ENCODE measurements at places on chromosomes 12 and 14.
A peak's percentile ranks its signal among the peaks of the same experiment; 100 is the strongest.

- no peak for DNase-seq
Measured at GRCh38 chr14:70770490-70770889, 38.8 kb downstream of the MAP3K9 start.

- no peak for DNase-seq
Measured at GRCh38 chr14:37889087-37889486, 293.7 kb downstream of the TTC6 start.

DNA sequence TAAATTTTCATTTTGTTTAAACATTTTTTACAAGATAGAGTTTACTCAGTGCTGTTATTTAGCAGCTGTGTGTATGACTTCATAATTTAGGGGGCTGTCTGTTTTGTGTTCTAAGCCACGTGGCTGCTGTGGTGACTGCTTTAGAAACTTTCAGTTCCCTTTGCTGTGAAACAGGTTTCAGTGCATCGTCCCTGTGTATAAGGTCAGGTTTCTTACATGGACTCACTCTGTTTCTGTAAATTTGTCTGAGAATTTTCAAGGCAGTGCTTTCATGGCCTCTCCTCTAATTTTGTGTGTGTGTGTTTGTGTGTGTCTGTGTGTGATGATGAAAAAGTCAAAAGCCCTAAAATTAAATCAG, 32.4 kb downstream of the BICD1 start:
- no peak for DNase-seq

DNA sequence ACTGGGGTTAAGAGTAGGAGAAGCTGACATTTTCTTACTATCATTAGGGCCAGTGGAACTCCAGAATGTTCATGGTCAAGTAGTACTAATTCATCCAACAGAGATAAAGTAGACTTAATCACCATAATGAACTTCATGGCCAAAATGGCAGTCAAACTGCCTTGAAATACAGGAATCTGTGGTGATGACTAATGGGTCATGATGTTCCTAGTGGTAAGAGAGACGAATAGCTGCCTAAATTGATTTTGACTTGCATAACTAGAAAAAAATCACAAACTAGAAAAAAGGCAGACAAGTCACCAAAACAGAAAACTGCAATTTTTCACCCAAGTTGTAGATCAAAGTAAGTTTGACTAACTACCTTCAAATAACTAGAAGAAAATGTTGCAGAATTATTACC, 138.5 kb downstream of the MGAT4C start:
- no peak for DNase-seq

DNA sequence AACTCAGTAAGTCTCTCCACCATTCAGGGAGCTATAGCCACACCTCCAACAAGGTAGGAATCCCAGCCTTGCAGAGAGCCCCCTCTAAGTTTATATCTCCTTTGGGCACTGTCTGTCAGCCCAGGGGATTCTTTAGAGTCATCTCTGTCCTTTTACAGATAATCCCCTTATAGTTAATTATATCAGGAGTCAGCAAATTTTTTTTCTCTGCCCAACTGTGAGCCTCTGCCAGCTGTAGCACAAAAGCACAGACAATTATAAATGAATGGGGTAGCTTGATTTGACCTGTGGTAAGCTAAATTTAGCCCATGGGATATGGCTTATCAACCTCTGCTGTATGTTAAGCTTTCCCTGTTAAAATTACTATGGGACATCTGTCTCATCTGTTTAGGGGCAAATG, 8.3 kb downstream of the CEP128 start:
- no peak for DNase-seq

- no peak for DNase-seq
Measured at GRCh38 chr12:123482876-123483275, 24.9 kb downstream of the SNRNP35 start.

DNA sequence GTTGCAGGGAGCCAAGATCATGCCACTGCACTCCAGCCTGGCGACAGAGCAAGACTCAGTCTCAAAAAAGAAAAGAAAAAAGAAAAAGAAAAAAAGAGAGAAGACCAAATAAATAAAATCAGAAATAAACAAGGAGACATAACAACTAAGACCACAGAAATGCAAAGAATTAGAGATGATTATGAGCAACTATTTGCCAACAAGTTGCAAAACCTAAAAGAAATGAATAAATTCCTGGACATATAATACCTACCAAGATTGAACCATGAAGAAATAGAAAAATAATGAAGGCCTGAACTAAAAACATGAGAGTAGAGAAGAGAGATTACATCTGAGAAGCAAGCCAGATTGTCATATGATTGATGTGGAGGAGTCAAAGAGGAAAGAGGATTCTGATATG, 17.6 kb upstream of the EPS8 start:
- no peak for DNase-seq

DNA sequence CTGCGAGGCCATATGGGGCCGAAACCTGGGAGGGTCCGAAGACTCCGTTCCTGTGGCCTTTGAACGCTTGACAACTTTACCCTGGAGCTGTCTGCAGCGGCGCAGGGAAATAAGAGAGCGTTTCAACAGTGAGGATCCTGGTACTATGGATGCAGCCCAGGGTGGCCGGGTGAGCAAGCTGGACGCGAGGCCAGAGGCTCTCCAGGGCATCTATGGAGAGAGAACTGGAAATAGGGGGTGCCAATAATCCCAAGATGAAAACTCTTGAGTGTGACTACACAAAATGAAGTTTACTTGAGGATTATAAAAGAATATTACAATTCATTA, 1.1 kb upstream of the ABCC9 start:
- DNase-seq: no peak

GRCh38 chr12:81987371-81987770, 228.2 kb upstream of the PPFIA2 start:
- no peak for DNase-seq

GRCh38 chr12:44637875-44638274, 238.2 kb downstream of the NELL2 start:
- no peak for DNase-seq

- DNase-seq: no peak
Measured at GRCh38 chr12:66051361-66051760, 79.2 kb downstream of the LLPH start.

- no peak for DNase-seq
Measured at GRCh38 chr14:95421741-95422140, 94.7 kb downstream of the SYNE3 start.

DNA sequence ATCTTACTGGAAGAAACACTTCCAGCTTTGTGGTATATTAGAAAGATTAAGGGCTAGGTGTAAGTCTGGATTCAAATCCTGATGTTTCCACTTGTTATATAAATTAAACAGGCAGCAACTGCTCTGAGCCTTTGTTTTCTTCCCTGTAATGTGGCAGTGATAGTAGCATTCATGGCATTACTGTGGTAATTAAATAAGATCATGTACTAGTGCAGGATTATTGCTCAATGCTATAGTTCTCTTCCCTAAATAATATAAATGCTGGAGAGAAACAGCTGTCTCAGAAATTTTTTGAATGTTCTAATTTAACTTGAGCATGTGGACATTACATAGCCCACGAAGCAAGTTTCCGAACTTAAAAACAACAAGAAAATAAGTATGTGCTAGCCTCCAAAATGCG, 5.4 kb downstream of the TMEM117 start:
- DNase-seq: no peak

GRCh38 chr14:105517096-105517495, 9.3 kb upstream of the TMEM121 start:
- no peak for DNase-seq

GRCh38 chr14:87179936-87180335, 813.0 kb downstream of the GALC start:
- no peak for DNase-seq

DNA sequence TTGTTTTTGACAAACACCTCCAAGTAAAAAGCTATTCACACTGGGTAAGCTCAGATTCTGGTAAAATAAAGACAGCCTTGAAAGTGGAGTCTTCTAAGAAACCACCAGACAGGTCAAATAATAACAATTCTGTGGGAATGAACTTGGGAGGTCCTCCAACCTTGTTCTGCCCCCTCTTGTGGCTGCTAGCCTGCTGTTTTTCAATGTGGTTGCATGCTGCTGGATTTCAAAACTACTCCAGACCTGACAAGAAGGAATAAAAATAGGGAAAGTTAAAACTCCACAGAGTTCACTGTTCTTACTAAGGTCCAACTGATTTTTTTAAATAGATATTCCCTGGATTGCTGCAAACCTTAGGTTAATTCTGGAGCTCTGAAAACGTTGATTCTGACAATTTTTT, 32.2 kb upstream of the RIN3 start:
- no peak for DNase-seq

- DNase-seq: no peak
Measured at GRCh38 chr14:104428860-104429259, 150.7 kb upstream of the C14orf180 start.

GRCh38 chr12:123529686-123530085, 3.8 kb downstream of the RILPL1 start:
- DNase-seq: no peak

GRCh38 chr14:37246427-37246829, 48.7 kb downstream of the MIPOL1 start:
- DNase-seq: no peak

GRCh38 chr12:94770791-94771190, 120.4 kb upstream of the TMCC3 start:
- DNase-seq: no peak

DNA sequence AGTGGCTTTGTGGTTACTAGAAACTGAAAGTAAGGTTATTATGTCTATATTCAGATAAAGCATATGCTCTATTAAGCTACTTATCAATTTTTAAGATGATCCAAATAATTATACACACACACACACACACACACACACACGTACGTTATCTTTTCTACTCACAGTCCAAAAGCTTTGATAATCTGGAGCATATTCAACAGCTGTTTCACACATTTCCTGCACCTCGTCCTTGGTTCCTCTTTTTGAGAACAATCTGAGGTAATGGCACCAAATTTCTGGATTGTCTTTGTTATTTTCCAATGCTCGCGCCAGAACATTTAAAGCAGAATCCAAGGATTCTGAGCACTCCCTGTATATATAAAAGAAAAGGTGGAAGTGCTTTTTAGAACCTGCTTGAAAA, 37.5 kb downstream of the ZFC3H1 start:
- DNase-seq: no peak

GRCh38 chr12:13062669-13063068, 18.5 kb downstream of the FAM234B start:
- DNase-seq: no peak

DNA sequence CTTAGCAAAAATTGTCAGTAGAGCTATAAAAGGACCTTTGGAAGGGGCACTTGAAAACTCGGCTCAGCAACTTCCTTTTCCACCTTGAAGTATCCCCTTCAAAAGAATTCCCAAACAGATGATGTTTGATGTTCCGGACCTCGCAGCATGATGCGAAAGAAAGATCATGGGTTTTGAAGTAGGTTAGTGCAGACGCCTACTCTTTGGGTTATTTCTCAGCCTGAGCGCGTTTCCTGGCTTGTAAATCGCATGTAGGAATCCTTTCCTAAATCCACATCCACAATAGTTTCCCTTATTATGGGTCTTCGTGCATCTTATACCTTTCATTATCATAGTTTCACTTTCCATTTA, 584 bp upstream of the NEDD1 start:
- DNase-seq: no peak

DNA sequence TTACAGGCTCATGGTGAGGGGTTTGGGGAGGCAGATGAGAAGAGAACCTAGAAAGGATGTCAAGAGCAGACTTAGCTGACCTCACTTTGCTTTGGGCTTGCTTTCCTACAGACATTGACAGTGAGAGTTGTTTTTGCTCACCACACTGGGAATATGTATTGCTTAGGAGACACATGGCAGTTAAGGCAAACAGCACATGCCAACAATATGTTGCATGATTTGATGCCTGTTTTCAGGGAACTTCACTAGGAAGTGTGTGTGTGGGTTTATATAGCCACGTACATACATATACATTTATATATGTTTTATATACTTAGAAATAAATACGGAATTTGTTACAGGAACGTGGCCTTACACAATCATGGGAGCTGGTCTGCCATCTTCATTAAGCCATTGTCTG, 346.1 kb downstream of the RGS6 start:
- DNase-seq: no peak

- DNase-seq: no peak
Measured at GRCh38 chr12:62606654-62607053, 140.0 kb downstream of the MON2 start.

- no peak for DNase-seq
Measured at GRCh38 chr14:21846227-21846885, 172.7 kb upstream of the OR4E1 start.

DNA sequence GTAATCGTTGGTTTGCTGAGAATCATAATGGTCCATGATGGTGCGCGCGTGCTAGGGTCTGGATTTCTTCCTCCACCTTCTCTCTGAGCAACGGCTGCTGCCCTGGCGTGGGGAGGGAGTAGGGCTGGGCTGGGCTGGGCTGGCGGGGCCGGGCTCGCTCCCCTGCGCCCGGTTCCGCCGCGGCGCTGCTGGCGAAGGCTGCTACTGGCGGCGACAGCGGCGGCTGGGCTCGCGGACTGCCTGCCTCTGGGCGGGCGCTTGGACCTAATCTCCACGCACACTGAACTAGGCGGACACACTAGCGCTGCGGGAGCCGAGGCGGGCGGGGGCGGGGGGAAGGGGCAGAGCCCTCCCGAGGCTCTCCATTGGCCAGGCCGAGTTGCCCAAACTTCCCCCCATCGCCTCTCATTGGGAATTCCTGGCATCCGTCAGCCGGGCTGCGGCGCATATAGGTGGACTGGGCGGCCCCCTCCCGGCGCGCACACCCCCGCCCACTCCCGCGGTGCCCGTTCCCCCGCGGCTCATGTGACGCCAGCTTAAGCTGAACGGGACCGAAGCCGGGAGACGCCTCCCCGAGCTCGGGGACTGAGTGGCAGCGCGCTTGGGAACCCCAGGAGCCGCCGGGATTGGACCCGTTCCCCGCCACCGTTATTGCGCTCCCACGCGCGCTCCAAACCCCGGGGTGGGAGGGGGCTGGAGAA, at the start of gene ACTN1:
Gene ACTN1 (minus strand): TSS at position 282 of the 701 bp plus-strand sequence. CDS start 246 bp downstream, at position 36.
- peak; percentile 92 for DNase-seq

DNA sequence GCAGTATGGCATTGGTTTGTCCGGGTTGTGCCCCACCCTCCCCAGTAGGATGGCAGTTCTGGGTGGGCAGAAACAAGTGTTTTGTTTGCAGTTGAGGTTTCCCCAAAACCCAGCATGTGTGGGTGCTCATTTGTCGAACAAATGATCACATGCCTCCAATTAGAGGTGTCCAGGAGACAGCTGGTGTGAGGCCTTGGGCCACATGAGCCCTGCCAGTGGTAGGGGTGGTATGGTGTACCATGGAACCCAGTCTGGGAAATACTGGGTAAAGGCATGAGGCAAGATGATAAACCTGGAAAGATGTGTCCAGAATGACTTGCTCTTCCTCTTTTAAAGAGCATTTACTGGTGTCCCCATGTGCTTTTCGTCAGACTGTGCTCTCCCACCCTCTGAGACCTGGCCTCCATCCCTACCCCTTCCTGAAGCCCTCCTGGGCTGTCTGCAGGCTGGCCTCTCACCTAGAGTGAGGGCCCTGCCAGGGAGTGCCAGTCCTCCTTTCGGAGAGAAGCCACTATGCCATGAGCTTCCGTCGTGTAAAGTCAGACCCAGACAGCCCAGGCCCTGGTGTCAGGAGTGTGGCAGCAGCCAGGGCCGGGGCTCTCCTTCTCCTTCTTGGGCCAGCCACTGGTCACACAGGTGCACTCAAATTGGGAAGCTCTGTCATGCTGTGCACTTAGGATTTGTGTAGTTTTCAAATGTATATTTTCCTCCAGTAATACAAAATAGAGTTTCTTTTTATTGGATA, 17.6 kb downstream of the ANKRD9 start:
- DNase-seq: no peak

Measured in T1000 (cell line).